ENCODE measurements at places on chromosomes 2 and 18. TPM values are rescaled to one million over a fixed set of nuclear protein-coding genes. Genes with fewer than 3 reads are reported as not detected.

PLA2R1 gene
- total RNA-seq, result 30.8 TPM

MPP4 gene
- 0.97 TPM for total RNA-seq

WNT6 gene
- not detected for total RNA-seq

IGFBP5 gene
- 206 TPM for total RNA-seq
